ENCODE measurements at places on chromosomes 3 and 15.

GRCh38 chr15:50257924-50258323, 7.6 kb downstream of the HDC start:
- no peak for DNase-seq

GRCh38 chr3:36786921-36787890, 22.9 kb upstream of the DCLK3 start:
- no peak for DNase-seq

GRCh38 chr15:60096157-60096556, 92.0 kb downstream of the FOXB1 start:
- DNase-seq: no peak

- no peak for DNase-seq
These were observed 721 bp downstream of the ADAMTS7 start for GRCh38 chr15:78810362-78811123.

DNA sequence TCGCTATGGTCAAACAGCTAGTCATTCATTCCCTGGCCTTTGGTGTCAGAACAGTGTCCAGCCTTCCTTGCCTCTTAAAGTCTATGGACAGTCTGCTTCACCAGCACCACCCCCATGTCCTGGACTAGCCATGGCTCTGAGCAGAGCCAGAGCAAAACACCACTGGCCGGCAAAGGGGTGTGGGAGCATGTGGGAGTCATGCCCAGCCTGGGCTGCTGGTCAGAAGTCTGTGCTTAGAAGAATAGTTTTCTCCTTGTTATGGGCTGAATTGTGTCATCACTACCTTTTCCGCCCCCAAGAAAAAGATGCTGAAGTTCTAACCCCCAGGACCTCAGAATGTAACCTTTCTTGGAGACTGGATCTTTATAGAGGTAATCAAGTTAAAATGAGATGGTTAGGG, 132.9 kb upstream of the LPP start:
- no peak for DNase-seq

GRCh38 chr3:105906836-105907235, 38.0 kb upstream of the CBLB start:
- DNase-seq: no peak

DNA sequence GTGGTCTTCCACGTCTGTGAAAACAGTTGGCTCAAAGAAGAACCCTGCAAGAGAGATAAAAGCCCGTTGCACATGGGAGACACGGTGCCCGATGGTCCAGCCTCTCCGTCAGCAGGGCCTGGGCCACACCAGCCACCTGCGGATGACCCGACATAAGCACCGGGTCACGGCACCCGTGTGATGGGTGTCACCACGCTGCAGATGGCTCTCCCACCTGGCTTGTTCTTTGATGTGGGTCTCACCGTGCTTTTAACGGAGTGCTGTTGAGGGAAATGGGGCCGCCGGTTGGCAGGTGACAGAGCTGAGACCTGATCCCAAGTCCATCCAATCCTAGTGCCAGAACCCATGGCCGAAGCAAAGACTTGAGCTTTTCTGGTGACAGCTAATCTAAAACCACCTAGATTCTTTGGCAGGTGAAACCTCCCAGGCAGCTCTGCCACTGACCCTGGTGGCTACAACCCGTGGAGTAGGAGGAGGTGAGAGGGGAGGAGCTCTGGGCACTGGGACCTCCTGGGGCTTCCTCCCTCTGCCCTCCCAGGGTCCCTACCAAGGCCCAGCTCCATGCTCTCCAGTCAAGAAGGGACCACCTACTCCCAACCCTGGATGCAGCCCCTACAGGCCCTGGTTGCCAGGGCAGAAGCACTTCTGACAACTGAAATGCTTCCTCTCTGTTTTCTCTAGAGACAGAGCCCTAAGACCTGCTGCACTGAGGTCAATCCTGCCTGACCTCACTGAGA, 23.4 kb upstream of the SLC41A3 start:
- DNase-seq: no peak

DNA sequence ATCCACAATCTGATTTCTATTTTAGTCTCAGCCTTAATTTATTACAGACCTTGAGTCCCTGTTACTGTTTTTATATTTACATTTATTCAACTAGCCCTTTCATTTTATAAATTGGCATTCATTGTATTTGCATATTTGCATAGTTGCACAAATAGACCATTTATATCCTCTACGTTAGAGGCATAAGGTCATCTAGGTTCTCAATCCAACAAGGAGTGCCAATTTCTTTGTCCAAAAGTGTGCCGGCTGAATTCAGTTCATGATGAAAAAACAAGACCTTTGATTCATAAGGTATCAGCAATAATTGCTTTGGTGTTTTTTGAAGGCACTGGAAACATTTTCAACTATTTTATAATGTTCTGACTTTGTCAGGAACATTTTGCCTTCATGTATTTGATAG, 33.9 kb upstream of the NANOGP8 start:
- DNase-seq: no peak

GRCh38 chr3:10300087-10300486, 7.3 kb upstream of the GHRL start:
- DNase-seq: no peak

DNA sequence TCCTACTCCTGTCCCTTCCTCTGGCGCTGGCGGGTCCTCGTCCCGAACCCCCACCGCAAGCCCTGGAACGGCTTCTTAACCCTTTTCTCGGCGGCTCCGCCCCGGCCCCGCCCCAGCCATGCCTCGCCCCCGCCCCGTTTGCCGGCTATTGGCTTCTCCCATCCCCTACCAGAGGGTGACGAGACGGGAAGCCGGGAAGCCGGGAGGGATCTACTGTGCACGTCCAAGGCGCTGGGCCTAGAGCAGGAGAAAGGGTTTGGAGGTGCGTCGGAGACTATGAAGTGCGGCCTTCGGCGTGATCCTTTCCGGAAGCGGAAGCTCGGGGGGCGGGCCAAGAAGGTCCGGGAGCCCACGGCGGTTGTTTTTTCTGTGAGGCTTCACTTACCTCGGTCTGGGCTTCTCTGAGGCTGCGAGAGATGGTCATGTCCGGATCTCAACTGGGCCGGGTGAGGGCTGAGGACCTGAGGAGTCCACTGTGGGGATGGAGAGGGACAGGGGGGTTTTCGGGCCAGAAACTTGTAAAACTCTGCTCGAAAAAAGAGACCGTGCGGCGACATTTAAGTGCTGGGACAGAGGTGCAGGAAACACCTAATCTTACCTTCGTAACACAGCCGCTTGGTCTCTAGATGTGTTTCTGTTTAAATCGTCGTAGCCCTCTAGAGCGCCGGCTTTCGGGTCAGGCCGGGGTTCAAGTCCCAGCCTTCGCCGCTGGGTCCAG, 21.4 kb downstream of the ROPN1B start:
- DNase-seq: no peak

- DNase-seq: no peak
These were observed 49.4 kb upstream of the SLCO2A1 start for GRCh38 chr3:134079111-134079547.

- no peak for DNase-seq
These were observed 19.3 kb upstream of the SLC12A8 start for GRCh38 chr3:125231895-125232294.

Measured in NCI-H1092 treated with DMSO at 0.1 percent for 48 hours (cell line).